Renal pelvis (tissue), 12 donors: ENCODE measurements at places on chromosomes 6 and 20. TPM values are rescaled to one million over a fixed set of nuclear protein-coding genes. Genes with fewer than 3 reads are reported as not detected.
A peak's percentile ranks its signal among the peaks of the same experiment; 100 is the strongest.

GRCh38 chr6:45447716-45448115, 70.0 kb upstream of the SUPT3H start:
- DNase-seq: no peak

GRCh38 chr6:56852260-56853010, 102.5 kb upstream of the BEND6 start:
- DNase-seq: peak; percentile 37

- DNase-seq: no peak
Measured at GRCh38 chr6:122604676-122605075, 5.5 kb upstream of the PKIB start.

DNA sequence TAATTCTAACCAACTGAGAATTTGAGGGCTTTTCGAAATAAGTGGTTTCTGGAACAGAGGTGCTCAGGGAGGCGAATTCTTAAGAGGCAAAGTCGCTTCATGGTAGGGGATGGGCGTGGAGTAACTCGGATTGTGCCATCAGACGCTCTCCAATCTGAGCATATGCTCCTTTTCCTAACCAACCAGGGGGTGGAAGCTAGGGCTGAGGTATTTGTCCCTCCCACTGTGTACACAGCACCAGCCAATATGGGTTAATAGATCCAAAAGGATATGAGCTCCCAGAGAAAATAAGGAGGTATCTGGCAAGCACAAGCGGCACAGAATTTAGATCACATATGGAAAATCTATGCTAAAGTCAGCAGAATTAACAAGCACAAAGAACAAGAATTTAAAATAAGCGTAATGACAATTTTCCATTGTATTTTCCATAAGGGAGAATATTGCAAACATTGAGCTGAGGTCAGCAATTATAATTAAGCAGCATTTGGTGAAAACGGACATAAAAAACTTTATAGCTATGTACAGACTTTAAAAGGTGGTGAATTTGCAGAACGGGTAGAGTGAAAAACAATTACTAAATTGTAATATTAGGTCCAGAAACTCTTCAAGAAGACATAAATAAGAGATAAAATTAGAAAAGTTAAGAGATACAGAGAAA, 55.0 kb upstream of the PHACTR1 start:
- no peak for DNase-seq

GRCh38 chr6:95169775-95170174, 407.6 kb upstream of the MANEA start:
- no peak for DNase-seq

DNA sequence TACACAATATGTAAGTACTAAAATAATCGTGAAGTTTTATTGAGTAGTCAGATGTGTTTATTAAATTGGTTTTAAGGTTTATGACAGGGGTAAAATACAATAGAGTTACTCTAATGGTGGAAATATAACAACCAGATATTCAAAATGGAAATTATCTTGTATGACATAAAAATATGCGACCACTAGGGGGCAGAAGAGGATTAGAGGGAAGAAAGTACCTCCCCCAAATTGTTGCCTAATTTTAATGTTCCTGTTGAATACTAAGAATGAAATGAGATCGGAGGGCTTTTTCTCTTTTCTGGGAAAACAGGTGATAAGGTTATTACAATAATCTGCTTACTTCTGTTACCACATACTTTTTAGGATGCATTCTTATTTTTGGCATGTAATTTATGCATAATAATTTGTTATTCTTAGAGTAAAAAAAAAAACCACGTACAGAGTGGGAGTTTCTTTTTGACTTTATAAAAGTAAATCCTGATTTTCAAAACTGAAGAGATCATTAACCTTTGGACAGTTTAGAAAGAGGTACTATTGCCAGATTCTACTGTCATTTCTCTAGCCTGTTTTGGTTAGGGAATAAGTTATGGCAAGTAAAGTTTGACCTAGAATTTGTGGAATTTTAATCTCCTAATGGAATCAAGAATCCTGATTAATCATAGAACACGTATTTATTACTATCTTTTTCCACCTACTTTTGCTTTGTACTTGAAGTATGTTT, 159.2 kb downstream of the CD109 start:
- DNase-seq: peak; percentile 48

GRCh38 chr20:47276851-47277534, 79.5 kb downstream of the ZMYND8 start:
- no peak for DNase-seq

Gene SEC23B
- polyA plus RNA-seq: 69.9 TPM

Gene NHLRC1
- polyA plus RNA-seq: 2.3 TPM

Gene OR2B6
- not detected for polyA plus RNA-seq
